ENCODE measurements at places on chromosomes 4 and X.

GRCh38 chr4:53923921-53924320, 140.5 kb downstream of the CHIC2 start:
- no peak for DNase-seq

DNA sequence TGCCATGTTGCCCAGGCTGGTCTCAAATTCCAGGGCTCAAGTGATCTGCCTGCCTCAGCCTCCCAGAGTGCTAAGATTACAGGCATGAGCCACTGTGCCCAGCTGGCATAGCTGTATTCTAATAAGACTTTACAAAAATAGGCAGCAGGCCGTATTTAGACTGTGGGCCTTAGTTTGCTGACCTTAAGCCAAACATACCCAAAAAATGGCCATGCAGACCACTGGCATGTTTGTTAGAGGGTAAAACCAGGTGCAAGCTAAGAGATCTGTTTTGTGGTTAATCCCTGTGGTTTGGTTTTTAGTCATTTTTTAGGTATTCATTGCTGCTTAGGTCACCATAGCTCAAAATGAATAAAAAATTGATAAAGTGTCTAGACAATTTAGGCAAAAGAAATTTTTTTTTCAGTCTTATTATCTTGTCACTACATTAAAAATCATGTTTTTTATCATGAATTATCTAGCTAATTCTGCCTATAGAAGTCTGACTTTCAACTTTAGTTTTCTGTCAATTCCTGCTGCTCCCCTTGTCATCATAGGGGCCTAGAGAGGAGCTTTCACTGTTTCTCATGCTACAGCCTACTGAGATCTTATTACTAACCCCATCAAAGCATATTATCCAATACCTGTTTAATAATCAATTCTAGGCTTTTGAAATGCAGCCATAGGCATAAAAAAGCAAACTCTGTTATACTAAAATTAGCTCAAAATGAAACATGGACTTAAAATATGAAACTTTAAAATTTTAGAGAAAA, 7.5 kb upstream of the SPINK2 start:
- no peak for DNase-seq

GRCh38 chrX:131677655-131678628, 134.1 kb downstream of the OR13H1 start:
- DNase-seq, result peak; percentile 21

DNA sequence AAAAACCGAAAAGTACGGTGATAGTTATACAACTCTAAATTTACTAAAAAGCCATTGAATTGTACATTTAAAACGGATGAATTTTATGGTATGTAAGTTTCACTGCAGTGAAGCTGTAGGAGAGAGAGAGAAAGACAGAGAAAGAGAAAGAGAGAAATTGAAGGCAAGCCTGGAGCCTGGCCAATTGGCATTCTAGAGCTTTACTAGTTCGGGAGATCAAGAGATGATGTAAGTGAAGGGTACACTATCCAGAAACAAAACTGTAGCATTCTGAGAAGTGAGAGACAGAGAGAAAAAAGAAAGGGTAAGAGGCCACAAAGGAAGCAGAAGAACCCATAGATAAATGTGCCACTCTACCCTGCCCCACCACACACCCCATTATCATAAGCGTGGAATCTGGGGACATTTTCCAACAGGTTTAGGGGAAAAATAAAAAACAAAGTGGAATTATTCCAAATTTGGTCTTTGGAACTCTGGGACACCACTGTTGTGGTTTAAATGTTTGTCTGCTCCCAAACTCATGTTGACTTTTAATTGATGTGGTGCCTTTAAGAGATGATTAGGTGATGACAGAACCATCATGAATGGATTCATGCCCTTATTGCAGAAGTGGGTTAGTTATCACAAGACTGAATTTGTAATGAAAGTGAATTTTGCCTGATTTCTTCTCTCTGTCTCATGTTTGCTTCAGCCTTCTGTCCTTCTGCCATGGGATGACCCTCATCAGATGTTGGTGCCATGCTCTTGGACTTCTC, 123.0 kb upstream of the PLS3 start:
- DNase-seq, result no peak

GRCh38 chr4:18033111-18034085, 11.8 kb upstream of the LCORL start:
- no peak for DNase-seq

- no peak for DNase-seq
Measured at GRCh38 chr4:20572976-20573375, 127.3 kb upstream of the PACRGL start.

DNA sequence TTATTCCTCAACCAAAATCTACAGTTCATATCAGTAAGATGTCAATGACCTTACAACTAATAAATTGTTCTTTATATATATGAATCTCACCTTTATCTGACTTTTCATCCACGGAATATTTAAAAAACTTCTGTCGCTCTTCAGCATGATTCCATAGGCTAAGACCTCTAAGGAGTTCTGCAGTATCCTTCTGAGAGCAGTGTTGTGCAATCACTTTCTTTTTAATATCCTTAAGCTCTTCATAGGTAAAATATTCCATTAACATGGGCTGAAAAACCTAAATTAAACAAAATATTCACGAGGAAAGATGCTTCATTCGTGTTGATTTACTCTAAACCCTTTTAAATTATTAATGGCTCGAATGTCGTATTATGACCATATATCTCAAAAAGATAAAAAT, 16.7 kb downstream of the FBXL5 start:
- DNase-seq, result no peak

DNA sequence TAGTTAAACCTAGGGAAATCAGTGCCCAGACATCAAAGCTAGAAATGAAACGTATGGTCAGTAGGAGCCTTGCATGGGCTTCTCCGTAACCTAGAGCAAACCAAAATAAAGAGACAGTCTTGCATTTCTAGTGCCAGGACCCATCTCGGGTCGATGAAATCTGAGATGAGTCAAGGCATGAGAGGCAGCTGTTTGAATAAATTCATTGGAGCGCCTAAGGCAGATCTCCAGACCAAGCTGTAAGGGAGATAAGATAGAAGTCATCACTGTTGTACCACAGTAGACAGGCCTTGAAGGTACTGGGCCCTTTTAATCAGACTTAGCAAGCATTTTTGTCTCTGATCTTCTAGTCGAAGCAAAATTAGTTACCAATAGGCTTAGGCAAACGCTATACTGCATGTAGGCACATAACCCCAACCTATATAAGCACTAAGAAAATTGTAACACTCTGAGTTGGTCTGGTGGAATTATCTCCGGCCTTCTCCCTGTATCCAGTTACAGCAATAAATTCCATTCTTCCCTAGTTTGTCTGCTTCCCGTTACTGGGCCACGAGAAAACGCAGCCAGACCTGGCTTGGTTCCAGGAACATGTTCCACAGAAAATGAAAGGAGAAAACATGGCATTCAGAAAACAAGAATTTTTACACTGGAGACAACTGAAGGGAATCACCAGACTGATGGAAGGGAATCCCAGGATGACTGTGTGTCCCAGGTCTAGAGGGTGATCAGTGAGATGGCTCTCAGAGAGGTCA, 21.1 kb upstream of the PAPSS1 start:
- no peak for DNase-seq

- DNase-seq, result peak; percentile 35
Measured at GRCh38 chrX:55451990-55452832, at the start of gene MAGEH1. MAGEH1 (plus strand) TSS chrX:55452127; CDS start chrX:55452375, 248 bp downstream.

DNA sequence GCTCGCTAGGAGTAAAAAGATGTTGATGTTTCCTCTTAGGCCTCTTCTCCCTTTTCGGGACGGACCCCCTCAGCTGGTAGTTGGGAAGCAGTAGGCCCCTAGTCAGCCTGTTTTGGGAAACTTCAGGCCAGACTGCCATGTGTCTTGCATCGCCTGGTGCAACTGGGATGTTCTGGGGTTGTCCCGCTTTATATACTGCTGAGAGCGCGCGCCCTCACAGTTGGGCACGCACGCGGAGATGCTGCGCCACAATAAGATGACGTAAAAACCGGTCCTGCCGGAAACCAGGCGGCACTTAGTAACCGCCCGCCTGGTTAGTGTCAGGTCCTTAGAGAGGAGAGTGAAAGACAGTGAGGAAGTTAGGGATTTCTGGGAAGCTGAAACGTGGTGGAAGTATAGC, 231.3 kb upstream of the CT83 start:
- DNase-seq, result no peak

GRCh38 chr4:154807042-154807630, 26.1 kb downstream of the RBM46 start:
- no peak for DNase-seq

- no peak for DNase-seq
Measured at GRCh38 chrX:21972721-21973120, 32.2 kb downstream of the SMS start.

DNA sequence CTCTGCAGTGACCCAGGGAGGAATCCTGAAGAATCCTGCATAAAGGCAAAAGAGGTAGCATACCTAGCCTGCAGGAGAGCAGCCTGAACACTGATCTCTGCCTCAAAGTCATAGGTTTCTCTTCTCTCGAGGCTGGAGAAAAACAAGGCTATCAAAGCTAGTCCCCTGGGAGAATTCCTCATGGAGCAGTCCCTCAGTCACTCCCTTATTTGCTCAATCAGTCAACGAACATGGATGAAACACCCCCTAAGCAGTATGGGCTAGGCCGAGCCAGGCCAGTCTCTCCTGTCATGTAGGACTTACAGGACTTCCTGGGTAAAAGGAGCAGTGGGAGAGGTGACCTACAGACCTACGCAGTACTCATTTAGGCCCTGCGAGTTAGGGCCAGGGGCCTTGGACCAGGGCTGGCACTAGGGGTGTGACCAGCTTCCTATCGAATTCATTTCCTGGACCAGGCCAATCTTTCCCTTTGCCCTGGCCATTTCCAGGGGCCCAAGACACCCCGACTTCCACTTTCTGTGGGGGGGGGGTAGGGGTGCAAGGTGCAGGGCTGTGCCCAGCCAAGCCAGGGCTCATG, 164.1 kb downstream of the EFNB1 start:
- no peak for DNase-seq

DNA sequence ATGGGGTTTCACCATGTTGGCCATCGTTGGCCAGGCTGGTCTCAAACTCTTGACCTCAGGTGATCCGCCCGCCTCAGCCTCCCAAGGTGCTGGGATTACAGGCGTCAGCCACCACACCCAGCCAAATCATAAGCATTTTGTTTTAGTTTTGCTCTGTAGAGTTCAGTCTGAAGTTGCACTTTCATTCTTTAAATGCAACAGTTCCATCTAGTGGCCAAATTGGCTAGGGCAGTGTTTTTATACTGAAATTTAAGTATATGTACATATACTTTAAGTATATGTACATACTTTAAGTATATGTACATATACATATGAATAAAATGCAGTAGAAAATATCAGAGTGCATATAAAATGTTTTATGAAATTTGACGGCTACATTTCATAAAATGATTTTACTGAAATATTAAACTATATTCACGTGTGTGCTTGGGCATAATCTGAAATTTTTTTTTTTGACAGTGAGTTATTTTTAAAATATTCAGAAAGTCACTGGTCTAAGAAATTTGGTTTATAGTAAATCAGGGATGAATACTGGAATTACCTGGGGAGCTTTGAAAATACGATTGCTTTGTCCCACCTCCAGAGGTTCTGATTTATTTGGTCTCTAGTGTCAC, 145.5 kb downstream of the NWD2 start:
- DNase-seq, result no peak

DNA sequence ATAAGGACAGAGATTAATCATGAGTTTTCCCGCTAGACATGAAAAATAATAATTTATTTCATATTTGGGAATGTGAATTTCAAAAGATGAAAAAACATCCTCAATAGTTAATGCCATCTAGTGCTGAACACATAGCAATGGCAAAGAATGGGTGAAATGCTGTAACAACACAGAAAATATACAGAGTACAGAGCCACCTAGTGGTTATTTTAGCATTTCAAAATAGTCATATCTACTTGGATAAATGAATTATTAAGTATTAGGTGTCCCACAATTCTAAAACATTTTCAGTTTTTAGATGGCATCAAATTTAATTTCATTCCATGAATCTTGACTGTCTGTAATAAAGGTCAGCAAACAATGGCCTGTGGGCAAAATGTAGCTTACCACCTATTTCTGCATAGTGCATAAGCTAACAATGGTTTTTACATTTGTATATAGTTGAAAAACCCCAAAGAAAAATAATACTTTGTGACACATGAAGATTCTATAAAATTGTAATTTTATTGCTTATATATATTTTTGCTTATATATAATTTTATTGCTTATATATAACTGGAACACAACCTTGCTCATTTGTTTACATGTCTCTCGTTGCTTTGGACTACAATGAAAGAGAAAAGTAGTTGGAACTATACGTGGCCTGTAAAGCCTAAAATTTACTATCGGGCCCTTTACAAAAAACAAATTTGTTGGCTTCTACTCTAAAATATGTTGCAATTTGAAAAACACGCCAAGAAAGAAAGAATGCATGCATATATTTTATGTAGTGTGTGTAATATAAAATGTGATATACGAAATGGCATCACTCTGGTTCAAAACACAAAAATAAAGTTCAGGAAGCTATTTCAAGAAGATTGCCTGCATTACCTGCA, 99.1 kb upstream of the FAM47C start:
- no peak for DNase-seq

- DNase-seq, result no peak
Measured at GRCh38 chr4:4502694-4503311, 39.0 kb downstream of the STX18 start.

DNA sequence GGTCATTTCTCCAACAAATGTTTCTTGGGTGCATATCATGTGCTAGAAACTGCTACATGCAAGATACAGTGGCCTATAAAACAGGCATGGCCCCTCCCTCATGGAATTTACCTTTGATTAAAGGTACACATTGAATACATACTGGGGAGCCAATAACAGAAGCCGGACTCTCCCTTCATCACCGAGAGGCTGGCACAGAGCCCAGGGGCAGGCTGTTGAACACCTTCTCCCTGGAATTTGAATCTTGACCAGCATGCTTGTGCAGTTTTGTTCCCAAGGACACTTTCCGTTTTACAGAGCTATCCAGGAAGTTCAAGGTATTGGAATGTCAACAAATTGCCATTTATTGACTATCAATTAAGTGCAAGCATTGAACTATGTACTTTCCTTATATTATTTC, 33.2 kb downstream of the PPARGC1A start:
- DNase-seq, result no peak

DNA sequence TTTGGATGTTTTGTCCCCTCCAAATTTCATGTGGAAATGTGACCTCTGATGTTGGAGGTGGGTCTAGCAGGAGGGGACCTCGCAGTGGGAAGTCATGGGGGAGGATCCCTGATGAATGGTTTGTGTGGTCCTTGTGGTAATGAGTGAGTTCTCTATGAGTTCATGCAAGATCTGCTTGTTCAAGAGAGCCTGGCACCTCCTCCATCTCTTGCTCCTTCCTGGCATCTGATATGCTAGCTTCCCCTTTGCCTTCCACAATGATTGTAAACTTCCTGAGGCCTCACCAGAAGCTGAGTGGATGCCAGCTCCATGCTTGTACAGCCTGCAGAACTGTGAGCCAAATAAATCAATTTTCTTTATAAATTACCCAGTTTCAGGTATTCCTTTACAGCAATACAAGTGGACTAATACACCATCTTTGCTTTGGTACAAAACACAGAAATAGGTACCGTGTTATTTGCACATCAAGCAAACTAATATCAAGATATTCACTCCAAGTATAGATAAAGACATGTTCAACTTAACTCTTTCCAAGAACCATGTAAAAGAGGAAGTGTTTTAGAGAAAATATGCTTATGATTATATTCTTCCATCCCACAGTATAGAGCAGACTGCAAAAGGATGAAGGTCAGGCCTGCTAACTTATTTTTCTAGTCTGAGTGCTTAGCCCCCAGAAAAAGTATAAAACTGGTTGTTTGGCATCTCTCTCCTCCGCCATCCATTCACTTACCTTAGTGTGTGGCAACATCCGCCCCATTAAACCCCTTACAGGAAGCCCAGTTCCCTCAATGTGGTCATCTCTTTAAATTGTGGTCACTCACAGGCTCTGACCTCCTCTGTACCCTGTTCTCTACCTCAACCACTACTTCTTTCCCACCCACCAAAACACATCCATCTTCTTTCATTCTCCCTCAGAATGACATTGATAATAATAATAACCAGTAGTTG, 6.7 kb downstream of the ARAP2 start:
- no peak for DNase-seq

Data from NCI-H2107 (cell line).